Stimulated activated naive CD8-positive, alpha-beta T cell treated with anti-CD3 and anti-CD28 coated beads, Interleukin-15, Interleukin-2, amounts not matched to agents 100 U/mL and 50 U/mL, for 24 hours (primary cell): ENCODE measurements at places on chromosomes 2 and 18.

- DNase-seq = no peak
Observed at GRCh38 chr18:22253676-22254075, 84.3 kb downstream of the GATA6 start.

- DNase-seq = no peak
Observed at GRCh38 chr2:215392164-215392563, 43.7 kb downstream of the FN1 start.

GRCh38 chr2:62698653-62699052 is 6.9 kb upstream of the EHBP1 start:
- DNase-seq = no peak

DNA sequence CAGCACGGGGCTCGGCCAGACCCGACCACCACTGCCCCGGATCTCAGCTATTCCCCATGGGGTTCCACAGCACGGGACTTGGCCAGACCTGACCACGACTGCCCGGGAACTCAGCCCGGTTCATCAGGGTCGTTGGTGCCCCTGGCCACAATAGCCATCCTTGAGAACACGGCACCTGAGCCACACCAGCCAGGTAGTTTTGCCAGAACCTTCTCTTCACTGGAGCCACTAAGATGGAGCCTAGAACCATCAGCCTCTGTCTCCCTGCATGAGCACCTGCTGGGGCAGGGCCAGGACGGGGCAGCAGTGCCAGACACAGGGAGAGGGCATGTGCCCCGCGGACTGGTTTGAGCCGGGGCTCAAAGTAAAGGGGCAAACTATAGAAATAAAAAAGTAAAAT is 11.4 kb upstream of the KCNG2 start:
- DNase-seq = no peak

DNA sequence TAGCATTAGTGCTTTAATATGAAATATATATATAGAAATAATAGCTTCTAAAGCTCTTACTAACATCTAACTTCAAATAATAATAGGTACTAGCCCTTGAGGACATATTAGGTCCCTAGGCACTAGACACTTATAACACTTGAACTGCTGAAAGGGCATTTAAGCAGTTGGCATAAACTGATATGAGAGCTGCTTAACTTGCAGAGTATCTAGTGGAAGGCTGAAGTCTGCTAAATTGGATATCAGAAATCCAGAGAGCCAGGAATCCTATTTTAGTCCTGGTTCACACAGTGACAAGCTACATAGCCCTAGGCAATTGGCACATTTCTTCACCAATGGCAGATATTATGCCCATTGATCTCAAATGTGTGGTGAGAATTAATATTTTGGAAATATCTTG is 326.9 kb upstream of the UBE2E3 start:
- DNase-seq = no peak

DNA sequence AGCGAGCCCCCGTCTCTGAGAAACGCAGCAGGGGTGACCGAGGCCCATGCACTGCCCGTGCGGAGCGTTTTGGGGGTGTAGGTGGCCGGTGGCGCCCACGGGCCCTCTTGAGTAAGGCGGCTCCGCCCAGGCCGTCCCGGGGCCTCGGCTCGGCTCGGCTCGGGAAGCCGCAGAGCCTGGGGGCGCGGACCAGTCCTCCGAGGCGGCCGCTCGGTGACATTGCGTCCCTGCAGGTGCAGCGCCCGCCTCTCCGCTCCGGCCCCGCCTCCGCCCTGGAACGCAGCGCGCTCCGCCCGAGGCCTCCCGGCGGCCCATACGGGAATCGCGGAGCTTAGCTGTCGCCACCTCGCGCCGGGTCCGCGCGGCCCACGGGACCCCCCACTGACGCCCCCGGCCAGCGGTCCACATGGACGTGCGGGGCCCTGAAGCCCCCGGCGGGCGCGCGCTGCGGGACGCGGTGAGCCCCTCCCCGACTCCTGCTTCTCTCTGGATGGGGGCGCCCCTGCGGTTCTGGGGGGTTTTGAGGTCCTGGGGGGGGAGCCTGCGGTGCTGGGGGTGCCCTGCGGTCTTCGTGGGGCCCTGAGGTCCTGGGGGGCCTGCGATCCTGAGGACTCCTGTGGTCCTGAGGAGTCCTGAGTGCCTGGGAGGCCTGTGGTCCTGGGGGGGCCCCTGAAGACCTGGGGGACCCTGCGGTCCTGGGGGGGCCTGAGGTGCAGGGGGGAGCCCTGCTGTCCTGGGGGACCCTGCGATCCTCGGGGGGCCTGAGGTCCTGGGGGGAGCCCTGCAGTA is at the start of gene HSBP1L1:
Gene HSBP1L1 (plus strand): TSS at position 314 of the 789 bp plus-strand sequence. CDS start 93 bp downstream, at position 407.
- DNase-seq = peak; percentile 77

- DNase-seq = no peak
Observed at GRCh38 chr2:76639171-76639680, 883.0 kb downstream of the LRRTM4 start.

- DNase-seq = peak; percentile 77
Observed at GRCh38 chr18:45688833-45689232, 35.1 kb upstream of the SLC14A1 start.

DNA sequence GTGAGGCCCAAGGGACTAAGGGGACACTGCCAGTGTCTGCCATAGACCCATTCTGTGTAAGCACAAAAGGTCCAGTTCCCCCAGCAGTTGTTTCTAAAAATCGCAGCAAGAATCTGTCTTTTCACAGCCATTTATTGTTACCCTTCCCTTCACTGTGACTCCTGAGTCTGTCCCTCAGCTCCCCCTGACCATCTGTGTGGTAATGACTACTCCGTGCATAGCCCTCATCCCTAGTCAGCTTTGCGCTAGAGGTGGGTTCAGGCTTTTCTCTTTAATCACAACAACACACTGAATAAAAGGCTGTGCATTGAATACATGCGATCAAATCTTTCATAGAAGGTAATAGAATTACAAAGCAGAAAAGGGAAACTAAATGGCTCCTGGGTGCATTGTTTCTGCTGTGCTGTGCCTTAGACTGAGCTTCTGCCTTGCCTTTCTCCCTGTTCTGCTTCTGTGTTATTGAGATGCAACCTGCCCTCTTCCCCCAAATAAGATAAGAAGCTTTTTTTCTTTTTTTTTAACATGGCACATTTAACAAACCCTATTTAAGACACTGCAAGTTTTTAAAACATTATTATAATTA is 836.0 kb upstream of the CDH2 start:
- DNase-seq = no peak

GRCh38 chr2:173016451-173016850 is 59.2 kb upstream of the MAP3K20 start:
- no peak for DNase-seq

DNA sequence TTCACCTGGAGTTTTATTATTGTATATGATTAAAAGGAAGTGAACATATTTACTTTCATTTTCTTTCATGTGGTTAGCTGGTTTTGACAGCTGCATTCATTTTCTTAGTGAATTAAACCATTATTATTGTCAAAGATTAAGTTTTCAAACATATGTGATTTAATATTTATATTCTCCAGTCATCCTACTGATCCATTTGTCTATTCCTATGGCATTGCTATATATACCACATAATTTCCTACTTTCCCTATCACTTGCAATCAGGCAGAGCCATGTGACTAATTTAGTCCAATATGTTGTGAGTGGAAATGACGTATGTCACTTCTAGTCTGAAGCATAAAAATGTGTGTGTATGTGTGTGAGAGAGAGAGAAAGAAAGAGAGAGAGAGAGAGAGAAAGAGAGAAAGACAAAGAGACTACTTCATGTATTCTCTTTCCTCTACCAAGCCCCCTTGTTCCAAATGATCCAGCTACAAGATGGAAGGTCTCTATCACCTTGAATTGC is 12.0 kb upstream of the TACR1 start:
- DNase-seq = no peak

- no peak for DNase-seq
Observed at GRCh38 chr2:10777111-10777841, 35.3 kb downstream of the PDIA6 start.

DNA sequence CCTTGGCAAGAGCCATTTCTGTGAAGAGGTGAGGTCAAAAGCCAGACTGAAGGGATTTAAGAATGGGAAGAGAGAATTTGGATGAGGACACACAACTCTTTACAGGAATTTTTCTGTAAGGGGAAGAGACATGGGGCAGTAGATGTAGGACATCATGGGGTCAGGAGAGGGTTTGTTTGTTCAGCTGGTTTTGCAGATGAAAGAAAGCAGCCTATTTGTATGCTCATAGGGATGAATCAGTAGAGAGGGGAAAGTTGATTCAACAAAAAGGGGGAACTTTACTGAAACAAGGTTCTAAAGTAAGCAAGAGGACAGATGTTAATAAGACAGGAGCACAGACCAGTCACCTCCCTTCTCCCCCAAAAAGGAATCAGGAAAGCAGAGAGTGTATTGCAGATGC is 11.2 kb downstream of the SCG2 start:
- DNase-seq = no peak

- DNase-seq = no peak
Observed at GRCh38 chr2:11022064-11022463, 110.3 kb downstream of the KCNF1 start.

DNA sequence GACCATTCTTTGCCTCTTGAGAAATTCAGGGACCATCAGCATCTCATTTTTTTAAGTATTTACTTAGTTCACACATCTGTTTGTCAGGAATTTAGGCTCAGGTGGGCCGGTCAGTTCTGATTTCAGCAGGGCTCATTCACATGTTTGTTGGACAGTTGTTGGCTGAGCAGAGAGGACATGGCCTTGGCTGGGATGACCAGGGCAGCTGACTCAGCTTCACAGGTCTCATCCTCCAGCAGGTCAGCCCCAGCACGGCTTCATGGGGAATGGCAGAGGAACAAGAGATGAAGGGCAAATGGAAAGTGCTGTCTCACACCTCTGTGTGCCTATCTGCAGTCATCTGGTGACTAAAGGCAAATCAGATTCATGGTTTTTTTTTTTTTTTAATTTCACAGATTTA is 136.1 kb upstream of the TMEM200C start:
- no peak for DNase-seq

DNA sequence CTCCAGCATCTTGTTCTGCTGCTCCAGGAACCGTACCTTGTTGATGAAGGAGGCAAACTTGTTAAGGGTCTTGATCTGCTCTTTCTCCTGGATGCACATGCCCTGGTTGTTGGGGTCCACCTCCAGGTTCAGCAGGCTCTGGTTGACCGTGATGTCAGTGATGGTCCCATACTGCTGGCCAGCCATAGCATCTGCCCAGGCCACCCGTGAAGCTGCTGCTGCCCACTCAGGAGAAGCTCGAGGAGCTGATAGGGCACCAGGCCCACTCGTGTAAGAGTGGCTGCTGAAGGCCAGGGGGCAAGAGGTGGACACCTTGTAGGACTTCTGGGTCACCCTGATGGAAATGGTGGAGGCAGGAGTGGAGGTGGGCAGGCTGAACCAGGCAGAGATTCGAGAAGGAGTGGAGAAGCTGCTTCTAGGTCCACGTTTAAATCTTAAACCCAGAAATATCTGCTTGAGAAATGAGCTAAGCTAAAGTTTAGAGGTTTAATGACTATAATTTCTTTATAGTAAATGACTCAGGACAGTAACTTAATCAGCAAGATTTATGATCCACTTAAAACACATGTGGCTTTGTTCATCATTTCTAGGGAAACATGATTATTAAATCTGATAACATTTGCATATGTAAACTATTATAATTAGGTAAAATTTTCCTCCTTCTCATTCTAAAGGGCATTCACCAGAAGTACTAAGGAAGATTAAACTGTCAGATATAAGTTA is 358.7 kb upstream of the SETBP1 start:
- DNase-seq = no peak

DNA sequence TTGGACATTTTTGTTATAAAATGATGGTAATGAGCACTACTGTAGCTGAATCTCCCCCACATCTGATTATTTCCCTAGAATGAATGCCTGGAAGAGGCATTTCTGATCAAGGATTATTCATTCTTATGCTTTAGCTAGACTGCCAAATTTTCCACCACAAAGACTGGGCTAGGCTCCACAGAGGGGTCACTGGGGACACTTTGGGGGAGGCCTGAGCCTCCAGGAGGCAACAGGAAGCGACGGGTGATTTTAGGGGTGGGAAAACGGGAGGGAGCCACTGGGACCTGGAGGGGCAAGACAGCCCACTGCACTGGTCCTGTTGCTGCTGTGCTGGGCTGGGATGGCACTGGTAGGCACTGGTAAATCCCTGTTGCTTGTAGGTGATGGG is 2.4 kb upstream of the ASB1 start:
- DNase-seq = no peak

DNA sequence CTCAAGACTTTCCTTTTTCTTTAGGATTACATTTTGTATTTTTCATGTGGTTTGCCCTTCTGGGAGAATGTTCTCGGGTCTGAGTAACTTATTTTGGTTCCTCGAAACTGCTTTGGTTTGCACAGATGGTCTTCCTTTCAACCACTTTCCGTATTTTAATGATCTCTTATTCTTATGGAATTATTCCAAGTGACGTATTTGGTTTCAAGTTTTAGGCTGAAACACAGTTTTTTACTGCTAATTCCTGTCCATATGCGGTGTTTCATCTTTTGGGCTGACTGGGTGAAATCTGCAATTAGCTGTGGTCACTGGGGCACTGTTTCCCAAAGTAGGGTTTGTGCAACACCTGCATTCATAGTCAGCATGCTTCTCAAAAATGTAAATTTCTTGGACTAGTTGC is 122.7 kb downstream of the CAPN13 start:
- DNase-seq = no peak

- no peak for DNase-seq
Observed at GRCh38 chr2:66442516-66443185, 7.7 kb downstream of the MEIS1 start.

GRCh38 chr2:237238249-237238648 is 152.6 kb downstream of the COPS8 start:
- no peak for DNase-seq

GRCh38 chr2:206855585-206856433 is 83.5 kb upstream of the CPO start:
- no peak for DNase-seq

- no peak for DNase-seq
Observed at GRCh38 chr2:240425236-240425615, 10.2 kb upstream of the GPC1 start.

- DNase-seq = no peak
Observed at GRCh38 chr2:60095903-60096302, 457.6 kb downstream of the BCL11A start.

- no peak for DNase-seq
Observed at GRCh38 chr18:5455674-5456073, 88.1 kb downstream of the EPB41L3 start.

GRCh38 chr2:176745543-176746200 is 466.9 kb upstream of the HNRNPA3 start:
- no peak for DNase-seq

DNA sequence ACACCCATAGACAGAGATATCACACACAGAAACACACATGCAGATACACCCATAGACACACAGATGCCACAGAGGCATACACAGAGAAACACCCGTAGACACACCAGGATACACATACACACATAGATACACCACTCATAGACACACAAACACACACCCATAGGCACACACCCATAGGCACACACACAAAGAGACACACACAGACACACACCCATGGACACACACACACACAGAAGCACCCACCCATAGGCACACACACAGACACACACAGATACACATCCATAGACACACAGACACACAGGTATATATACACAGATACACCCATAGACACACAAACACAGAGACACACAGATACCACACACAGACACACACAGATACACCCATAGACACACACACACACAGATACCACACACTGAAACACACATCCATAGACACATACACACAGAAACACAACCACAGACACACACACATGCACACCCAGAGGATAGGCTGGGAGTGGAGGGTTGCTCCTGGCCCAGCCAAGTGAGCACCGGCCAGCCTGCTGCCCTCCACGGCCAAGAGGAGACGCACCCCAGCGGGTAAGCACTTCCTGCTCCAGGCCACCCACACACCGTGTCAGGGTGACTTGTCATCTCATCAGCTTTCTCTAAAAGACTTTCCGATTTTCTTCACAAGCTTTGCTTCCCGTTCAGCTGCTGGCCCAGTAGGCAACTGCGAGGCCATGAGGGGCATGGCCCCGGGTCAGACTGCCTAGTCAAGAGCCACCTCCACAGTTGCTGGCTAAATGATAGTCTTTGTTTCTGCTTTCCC is 14.1 kb upstream of the CNNM3 start:
- peak; percentile 31 for DNase-seq
